COLO829 (cell line): ENCODE measurements at places on chromosomes 1 and 21.

DNA sequence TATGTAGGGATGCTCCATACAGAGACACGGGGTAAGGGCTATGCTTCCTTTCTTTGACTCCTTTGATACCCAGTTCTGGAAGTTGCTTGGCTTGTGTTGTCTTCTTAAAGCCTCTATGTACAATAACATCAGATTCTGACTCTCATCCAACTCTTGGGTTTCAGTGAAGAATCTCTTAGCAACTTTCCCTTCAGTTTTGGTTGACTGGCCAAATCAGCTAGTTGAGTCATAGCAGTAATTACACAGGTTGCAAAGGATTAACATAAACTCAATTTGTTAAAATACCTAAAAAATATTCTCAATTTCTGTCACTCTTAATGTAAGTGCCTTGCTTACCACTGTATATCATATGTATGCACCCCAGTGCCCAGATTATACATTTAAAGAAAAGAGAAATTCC lies 9.2 kb downstream of the CD1E start:
- no peak for DNase-seq

DNA sequence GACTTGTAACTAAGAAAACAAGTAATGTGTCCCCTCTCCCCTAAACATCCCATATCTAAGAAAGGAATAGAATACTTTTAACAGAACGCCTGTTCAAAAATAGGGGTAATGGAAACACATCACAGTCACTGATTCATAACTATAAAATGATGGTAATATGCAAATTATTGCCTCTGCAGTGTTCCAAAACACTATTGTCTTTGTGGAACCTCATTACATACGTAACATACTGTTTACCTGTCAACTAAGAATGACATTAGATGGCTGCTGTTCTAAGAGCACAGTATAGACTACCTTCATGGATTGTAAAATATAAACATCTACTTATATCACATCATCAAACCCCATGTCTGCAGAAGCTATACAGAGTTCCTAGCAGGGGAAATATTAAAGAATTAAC lies 3.4 kb upstream of the BCL2L15 start:
- no peak for DNase-seq

DNA sequence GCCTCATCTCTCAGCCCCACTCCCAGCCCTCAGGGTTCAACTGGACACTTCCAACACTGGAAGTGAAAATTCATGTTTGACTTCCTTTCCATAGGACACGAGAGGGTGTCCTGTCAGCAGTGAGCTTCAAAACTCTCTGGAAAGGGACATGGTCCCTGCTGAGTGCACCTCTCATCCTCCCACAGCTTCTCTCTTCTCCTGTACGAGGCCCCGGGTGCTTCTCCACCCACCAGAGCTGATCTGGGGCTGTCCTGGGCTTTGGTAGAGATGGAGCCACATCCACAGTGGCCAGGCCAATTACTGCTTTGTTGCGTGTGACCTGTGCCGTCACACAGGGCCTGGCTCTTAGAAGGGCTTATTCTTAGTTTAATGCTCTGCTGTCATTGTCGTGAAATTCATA lies 182.3 kb downstream of the RRAGC start:
- no peak for DNase-seq

DNA sequence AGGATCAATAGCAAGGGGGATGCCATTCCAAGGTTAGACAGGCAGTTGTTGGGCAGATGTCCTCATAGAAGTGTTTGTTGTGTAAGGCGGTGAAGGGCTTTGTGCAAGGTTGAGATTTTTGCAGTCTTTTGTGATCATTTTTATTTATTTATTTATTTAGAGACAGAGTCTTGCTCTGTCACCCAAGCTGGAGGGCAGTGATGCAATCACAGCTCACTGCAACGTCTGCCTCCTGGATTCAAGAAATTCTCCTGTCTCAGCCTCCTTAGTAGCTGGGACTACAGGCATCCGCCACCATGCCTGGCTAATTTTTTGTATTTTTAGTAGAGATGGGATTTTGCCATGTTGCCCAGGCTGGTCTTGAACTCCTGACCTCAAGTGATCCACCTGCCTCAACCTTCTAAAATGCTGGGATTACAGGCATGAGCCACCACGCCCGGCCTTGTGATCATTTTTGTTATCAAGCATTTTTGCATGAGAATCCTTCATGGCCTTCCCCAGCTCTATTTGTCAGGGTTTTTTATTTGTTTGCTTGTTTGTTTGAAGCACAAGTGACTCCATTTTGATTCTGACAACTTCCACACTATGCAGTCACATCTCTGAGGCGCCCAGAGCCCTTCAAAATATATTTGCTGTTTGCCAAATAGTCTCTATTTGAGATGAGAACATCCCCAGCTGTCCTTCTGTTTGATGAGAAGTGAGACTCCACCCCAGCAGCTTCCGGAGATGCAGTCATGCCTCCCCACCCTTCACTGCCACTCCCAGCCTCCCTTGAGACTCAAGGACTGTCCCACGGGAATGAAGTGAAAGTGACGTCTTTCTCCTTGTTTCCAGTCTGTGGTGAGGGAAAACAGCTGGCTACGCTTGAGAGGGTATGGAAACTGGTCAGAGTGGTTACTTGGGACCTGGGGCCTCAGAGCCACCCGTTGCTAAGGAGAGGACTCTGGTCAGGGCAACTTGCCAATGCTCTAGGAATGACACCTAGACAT lies 38.0 kb downstream of the TMEM50B start:
- DNase-seq, result peak; percentile 62

DNA sequence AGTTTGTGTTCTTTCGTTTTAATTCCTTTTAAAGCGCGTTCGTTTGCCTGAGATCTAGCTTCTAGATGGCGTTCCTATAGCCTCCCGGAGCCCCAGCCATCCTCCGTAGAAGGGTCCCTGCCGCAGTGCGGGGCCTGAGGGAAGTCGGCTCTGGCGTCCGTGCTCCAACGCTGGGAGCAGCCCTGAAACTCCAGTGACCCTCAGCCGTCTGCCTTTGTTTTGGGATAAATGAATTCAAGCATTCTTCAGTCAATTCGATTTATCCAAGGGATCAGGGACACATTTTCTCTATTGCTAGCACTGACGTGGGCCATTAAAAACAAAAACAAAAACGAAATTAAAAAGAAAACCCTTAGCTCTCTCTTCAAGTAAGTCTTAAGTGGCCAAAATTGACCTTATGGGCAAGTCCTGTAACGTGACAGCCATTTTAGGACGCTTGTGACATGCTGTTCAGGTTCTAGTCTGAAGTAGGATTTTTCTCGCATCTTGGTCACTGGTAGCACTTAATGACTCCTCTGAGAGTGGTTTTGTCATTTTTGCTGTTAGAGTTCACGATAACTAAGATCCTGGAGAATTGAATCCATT lies 742 bp upstream of the HSPA13 start:
- DNase-seq, result peak; percentile 2

DNA sequence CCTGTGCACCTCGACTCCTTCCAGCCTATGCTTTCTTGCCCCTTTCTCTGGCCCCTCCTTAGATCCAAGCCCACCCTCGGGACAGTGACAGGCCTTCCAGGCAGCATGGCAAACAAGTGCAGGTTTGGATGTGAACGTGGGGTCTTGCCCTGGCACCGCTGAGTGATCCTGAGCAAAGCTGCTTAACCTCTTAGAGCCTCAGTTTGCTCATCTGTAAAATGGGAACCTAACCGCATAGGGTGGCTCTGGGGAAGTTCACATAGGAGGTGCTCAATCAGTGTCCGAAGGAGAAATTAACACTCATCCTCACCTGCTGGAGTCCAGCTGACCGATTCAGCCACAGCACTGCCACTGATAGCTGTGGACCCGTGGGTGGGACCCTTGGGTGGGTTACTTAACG lies 7.2 kb downstream of the MFAP2 start:
- no peak for DNase-seq

DNA sequence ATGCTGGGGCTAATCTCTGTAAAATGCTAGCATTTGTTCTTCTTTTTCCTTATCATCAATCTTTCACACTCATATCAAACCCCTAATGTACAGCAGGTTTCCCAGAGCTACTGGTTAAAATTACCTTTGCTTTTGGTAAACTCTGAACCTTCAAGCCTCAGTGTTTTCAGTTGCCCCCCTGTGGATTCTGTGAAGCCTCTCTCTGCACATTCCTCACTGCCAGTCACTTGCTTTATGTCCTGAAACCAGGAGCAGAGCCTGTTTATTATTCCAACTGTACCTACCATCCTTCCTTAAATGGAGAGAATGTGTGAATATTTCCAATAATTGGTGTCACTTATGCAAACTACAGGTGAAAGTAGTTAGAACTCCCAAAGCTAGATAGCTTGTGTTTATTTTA lies 134.2 kb downstream of the NEK7 start:
- no peak for DNase-seq

DNA sequence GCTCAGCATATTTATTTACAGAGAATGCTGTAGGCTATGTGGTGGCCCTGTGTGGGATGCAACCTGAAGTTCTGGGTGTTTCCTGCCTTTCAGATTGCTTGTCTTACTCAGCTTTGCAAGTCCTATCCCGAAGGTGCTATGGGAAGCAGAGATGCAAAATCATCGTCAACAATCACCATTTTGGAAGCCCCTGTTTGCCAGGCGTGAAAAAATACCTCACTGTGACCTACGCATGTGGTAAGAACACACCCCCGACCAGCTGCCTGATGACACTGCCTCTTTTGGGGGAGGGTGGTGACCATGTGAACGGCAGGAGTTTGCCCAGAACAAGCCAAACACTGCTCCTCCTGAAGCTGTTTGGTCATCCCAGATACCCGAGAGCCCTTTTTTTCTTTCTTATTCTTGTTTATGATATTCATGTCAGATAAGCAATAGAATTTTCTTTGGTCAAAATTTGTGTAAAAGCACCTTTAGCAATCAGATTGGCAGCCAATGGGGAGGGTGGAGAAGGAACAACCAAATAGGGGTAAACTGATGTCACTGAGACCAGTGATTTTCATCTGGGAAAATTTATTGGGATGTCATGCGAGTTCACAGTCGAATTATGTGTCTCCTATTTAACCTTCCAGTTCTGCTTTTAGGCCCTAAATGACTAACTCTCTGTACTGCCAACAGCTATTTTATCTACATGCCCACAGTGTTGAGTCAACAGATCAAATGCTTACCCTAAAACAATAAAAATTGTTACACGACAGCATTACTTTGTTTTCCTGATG lies 82.6 kb downstream of the EVA1C start:
- DNase-seq, result no peak

DNA sequence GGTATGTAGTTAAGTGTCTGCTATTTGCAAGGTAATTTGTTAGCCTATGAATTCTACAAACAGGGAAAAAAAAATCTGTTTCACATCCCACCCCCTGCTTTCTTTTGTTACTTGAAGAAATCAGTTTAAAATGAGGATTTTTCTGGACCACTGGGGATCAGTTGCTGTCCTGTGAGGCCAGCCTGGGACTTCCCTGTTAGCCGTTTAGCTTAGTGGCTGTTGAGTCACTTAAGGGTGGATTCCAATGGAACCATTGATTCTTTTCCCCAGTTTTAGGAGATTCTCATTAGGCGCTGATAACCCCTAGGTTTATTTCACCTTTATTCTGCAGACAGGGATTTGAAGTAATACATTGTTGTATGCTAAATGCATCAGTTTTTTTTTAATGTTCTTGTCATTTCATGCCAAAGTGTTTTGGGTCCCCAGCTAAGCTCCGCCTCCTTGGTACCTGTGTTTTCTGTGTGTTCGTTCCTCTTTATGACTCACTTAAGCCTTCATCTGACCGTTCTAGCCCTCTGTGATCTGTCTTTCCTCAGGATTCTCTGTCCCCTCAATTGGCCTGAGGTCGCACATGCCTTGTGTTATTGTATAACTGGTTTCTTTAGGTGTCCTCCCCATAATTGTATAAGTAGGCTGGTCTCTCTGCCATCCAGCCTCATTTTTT lies 59.3 kb downstream of the NOS1AP start:
- no peak for DNase-seq

- no peak for DNase-seq
Observed at GRCh38 chr1:41305576-41306363, 55.5 kb upstream of the FOXO6 start.

DNA sequence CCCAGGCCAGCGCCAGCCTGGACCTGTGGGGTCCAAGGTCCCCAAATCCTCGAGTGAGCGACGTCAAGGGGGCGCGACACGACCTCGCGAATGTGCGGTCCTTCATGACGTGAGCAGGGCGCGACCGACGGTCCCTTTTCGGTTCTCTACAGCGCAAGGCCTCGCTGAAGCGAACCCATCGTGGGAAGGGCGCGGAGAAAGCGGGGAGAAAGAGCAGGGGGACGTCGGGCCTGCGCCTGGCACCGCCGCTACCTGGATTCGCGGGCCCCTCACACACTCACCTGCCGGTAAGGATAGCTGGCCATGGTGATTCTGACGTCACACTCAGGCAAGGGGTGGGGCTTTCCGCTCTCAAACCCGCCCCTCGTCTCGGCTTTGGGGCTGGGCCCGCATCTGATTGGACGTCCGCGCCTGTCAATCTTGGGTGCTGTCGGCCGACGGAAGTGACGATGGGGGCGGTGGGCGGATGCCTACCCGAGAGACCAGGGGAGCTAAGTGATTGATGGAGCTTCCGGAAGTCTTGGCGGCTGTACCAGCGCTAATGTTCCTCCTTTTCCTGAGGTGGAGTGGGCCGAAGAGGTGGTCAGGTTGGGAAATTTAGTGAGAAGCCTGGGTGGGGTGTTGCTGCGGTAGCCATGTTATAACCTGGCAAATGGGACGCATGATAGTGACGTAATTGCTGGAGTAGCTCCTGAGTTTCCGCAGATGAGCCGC lies at the start of gene PEF1:
PEF1 (minus strand) TSS at position 317 of the 714 bp plus-strand sequence; CDS start at position 305, 12 bp downstream.
- DNase-seq, result peak; percentile 99

- DNase-seq, result no peak
Observed at GRCh38 chr1:84691122-84691783, 992 bp upstream of the SSX2IP start.

GRCh38 chr1:29827237-29827750 lies 591.0 kb downstream of the PTPRU start:
- DNase-seq, result no peak

DNA sequence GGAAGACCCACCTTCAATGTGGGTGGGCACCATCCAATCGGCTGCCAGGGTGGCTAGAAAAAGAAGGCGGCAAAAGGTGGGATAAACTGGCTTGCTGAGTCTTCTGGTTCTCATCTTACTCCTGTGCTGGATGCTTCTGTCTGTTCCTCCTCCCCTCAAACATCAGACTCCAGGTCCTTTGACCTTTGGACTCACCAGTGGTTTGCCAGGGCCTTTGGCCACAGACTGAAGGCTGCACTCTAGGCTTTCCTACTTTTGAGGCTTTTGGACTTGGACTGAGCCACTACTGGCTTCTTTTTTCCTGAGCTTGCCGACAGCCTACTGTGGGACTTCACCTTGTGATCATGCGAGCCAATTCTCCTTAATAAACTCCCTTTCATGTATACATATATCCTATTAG lies 55.9 kb downstream of the VCAM1 start:
- no peak for DNase-seq

DNA sequence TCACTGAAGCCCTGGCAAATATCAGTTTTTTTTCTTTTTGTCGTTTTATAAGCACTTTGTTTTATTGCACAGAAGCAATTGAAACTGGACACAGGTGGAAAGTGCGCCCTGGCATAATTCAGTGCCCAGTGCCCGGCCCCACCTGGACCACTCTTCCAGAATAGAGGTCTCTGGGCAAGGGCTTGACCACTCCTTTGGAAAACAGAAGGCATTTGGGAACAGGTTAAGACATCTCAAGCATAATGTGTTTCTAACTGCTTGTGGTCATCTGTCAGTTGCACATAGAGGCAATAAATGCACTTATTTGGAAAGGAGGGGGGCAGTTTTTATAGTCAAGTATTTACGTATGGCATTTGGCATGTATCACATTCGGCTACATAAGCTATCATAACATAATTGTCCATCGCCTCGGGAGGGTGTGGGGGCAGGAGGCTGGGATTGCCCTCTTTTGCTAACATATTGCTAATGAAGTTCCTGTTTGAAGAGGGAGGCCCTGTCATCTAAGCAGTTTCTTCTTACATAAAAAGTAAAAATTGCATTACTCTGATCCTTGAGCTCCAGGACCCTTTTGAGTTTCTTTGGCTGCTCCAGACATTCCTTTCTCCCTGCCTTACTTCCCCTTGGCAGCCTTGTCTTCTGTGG lies 14.7 kb upstream of the CD2 start:
- DNase-seq, result no peak
